Islet precursor cell (in vitro differentiated cells): ENCODE measurements at places on chromosomes 6 and 20.
A peak's percentile ranks its signal among the peaks of the same experiment; 100 is the strongest.

DNA sequence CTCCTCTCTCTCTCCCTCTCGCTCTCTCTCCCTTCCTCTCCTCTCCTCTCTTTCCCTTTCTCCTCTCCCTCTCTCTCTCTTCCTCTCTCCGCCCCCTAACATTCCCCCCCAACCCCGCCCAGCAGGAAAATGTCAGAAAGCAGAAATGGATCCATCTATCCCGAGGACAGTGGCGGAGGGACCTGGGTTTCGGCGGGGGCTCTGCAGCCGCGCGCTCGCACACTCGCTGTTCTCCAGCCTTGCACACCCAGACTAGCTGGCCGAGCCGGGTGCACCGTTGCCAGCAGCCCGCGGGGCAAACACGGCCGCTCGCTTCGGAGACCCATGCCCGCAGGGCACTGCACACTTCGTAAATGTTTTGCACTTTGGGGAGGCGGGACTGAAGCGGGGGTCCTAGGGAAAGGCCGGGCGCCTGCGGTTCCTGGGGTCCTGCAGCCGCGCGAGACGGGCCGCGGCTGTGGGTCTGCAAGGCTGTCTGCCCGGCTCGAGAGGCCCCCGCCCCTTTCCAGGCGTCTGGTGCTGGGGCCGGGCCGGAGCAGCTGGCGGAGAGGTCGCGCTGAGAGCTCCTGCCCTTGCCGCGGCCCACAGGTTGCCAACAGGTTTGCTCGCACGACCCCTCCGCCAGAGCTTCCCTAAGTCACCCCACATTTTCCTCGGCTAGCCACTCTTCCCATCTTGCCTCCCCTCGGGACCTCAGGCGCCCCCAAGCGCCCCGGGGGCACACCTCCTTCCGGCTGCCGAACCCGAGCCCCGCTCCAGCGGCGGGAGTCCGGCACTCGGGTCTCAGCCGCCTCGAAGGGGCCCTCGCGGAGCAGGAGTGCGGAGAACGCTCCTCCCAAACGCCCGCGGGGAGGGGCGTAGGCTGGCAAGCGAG lies 818 bp upstream of the MDGA1 start:
- peak; percentile 79 for DNase-seq

- no peak for DNase-seq
These were observed 140.2 kb upstream of the CARMIL1 start for GRCh38 chr6:25138934-25139415.

- no peak for DNase-seq
These were observed 113.6 kb downstream of the RFX6 start for GRCh38 chr6:116990679-116991078.

- DNase-seq, result peak; percentile 32
These were observed 9.6 kb upstream of the PCMTD2 start for GRCh38 chr20:64245746-64246595.

- no peak for DNase-seq
These were observed 41.2 kb upstream of the ASIP start for GRCh38 chr20:34200023-34200422.

- no peak for DNase-seq
These were observed 152.4 kb downstream of the SASH1 start for GRCh38 chr6:148495029-148495428.
